Activated T-helper 2 cell treated with anti-CD3 and anti-CD28 coated beads, Interferon-gamma antibody, Interleukin-2, Interleukin-4, amounts not matched to agents 10 μg/mL and 5 μg/mL and 100 μg/mL, durations not matched to agents 14 hours and 24 hours and 36 hours (primary cell): ENCODE measurements at places on chromosomes 2 and 18. TPM values are rescaled to one million over a fixed set of nuclear protein-coding genes. Genes with fewer than 3 reads are reported as not detected.

DNA sequence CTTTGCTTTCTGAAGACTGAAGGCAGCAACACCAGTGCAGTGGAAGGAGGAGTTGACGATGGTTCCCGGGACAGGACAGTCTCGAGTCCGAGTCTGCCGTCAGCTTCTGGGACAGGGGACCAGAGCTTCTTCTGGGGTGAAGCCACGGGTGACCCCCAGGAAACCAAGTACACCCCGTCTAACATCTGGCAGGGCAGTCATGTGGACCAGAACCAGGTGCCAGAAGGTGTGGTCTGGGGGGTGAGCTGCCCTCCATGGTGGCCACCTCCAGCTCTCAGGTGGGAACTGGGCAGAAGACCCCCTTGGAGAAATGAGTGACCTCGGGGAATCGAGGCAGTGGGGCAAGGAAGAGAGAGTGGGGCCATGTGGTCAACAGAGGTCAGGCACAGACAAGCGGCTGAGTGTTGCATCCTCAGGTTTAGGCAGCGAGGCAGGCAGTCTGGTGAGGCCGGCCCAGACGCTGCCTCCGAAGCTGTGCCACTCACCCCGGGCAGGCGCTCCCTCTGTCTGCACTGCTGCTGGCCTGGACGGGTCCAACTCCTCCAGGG is 204.3 kb downstream of the HDAC4 start:
- DNase-seq = no peak

DNA sequence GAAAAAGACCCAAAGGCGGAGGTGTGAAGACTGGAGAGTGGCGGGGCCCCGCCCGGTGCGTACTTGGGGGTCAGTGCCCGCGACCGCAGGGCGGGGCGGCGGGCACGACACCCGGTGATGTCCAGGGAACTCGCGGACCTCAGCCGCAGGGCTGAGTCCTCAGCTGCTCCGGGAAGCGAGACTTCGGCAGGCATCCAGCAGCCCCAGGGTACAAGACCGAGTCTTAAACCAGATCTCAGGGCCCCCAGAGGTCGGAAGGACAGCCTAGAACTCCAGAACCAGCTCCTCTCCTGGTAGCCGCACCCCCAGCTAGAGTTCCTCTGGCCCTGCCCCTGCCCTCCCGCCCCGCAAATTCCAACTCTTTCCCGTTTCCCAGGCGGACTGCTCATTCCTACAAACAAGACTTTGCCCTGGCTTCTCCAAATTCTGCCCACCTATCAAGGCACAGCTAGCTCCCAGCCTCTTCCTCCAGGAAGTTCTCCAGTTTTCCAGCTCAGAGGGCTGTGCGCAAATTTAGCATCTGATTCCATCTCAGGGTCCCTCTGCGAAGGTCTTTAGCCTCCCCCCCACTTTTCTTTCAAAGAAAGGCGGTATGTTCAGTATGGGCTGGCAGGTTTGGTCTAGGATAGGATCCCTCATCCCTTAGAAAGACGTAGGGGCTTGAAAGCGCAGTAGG is 26.0 kb upstream of the NOTO start:
- no peak for DNase-seq

DNA sequence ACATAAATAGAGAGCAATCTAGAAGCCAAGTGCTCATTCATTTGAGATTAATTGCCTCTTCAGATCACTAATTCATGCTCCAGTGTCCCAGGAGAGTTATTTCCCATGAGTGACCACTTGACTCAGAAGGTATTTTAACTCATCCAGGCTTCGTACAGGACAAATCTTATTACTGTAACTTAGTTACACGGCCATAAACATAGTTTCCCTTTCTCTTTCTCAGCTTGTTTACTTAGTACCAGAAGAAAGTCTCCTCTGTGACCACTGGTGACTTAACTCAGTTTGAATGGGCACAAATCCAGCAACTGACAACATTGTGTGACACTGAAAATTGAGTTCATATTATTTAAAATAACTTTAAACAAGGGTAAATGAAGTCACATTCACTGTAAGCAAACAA is 25.3 kb downstream of the MMADHC start:
- DNase-seq = no peak

- no peak for DNase-seq
Observed at GRCh38 chr18:11368020-11368419, 218.7 kb upstream of the PIEZO2 start.

GRCh38 chr2:66445925-66446871 is 11.3 kb downstream of the MEIS1 start:
- DNase-seq = no peak

DNA sequence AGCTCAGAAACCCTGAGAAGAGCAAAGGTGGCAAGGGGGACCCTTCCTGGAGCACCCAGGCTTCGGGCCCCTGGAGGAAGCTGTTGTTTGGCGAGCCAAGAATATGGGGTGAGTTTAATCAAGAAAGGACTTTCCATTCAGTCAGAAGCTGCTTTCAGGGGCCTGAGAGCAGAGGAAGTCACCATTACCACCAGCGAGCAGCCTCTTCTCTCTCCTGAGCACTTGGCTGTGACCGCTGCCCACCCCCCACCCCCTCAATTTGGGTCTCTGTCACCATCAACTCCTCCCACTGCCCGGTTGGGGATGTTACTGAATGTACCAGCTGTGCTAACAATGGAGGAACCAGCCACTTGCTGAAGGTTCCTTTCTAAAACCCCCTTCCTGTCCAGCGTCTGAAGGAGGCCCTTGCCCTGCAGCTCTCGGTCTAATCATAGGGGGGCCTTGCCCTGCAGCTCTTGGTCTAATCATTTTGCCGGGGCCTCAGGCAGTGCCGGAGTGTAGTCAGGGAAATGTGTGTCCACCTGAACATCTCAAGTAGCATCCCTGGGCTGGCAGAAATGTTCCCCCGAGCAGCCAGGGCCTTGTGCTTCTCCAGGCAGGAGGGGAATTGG is 943 bp downstream of the INPP5D start:
- DNase-seq = no peak

ERBB4 gene
- total RNA-seq = not detected in 2 replicates

SNORC gene
- 1.9 and 3.2 TPM in 2 replicates for total RNA-seq
